ENCODE measurements at places on chromosomes 11 and 22.

DNA sequence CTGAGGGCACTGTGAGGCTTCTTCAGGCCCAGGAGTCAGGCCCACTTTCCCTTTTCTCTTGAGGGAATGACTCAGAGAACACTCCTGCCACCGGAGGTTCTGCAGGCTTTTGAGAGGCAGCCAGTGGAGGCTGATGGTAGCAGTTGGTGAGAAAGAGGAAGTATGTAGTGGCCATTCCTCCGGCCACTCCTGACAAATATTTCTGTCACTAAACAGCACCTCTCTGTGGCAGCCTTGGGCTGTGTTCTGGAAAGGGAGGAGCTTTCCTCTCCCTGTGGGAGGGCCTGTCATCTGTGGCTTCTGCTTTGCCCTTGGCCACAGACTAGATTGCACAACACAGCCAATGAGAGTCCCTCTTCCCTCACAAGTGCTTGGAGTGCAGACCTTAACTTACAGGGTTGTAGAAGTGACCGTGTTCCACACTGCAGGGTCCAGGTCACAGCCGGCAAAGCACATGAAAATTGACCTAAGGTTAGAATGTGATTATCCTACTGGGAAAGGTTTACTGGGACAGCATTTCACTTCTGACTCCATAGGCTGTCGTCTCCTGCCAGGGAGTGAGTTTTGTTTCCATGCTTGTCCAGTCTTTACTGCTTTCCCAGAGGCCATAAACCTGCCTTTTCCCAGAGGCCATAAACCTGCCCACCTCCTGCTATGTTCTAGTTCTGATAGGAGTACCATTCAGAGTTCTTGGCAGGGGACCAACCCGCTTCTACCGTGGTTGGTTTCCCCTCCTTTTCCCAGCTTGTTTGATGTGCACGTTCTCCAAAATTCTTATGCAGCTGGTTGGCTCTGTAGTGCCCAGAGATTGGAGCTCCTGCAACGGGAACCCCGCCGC, 33.3 kb downstream of the MARK2 start:
- H3K27me3 ChIP-seq: no peaks in the 10 kb centered on the region
- peak; percentile 67 for DNase-seq
- H3K4me3 ChIP-seq: peak overlapping the region; percentile 68
- H3K27ac ChIP-seq: peak overlapping the region; percentile 98
- peaks cover 79% of the 10 kb centered on the region for H3K4me1 ChIP-seq

GRCh38 chr11:131253142-131253655, 117.2 kb upstream of the NTM start:
- H3K36me3 ChIP-seq: no peaks in the 10 kb centered on the region
- DNase-seq: no peak
- H3K27me3 ChIP-seq: peaks cover 43% of the 10 kb centered on the region
- peaks cover 47% of the 10 kb centered on the region for H3K4me1 ChIP-seq

- peaks cover 12% of the 10 kb centered on the region for H3K4me1 ChIP-seq
- no peak overlapping the region for H3K27ac ChIP-seq
- peaks cover 25% of the 10 kb centered on the region for H3K27me3 ChIP-seq
Observed at GRCh38 chr22:23035557-23036277, 34.6 kb upstream of the GNAZ start.

DNA sequence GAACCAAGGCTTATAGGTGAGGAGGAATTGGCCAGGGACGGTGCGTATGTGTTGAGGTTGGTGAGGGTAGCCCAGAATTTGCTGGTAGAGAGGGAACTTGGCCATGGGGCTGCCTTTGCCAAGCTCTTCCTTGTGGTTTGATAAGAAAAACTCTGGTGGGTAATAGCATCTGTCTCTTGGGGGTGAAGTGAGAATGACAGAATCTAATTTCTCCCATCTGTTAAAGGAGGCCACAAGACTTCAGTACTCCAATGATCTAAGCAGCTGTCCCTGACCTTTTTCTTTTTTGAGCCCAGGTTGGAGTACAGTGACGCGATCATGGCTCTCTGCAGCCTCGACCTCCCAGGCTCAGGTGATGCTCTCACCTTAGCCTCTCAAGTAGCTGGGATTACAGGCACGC, 36.0 kb upstream of the PICK1 start:
- peak overlapping the region; percentile 87 for H3K27ac ChIP-seq
- DNase-seq: no peak
- H3K27me3 ChIP-seq: peaks cover 18% of the 10 kb centered on the region
- peaks cover 44% of the 10 kb centered on the region for H3K4me1 ChIP-seq
- H3K36me3 ChIP-seq: no peaks in the 10 kb centered on the region

GRCh38 chr11:9313648-9314290, 624 bp downstream of the TMEM41B start:
- no peak for DNase-seq
- peak overlapping the region; percentile 100 for H3K27ac ChIP-seq
- H3K36me3 ChIP-seq: peaks cover 31% of the 10 kb centered on the region

- no peak overlapping the region for H3K27ac ChIP-seq
- H3K36me3 ChIP-seq: no peaks in the 10 kb centered on the region
- H3K4me3 ChIP-seq: no peak overlapping the region
- H3K27me3 ChIP-seq: peaks cover 24% of the 10 kb centered on the region
Observed at GRCh38 chr11:72535194-72535547, 100.8 kb upstream of the CLPB start.

- peaks cover 24% of the 10 kb centered on the region for H3K4me1 ChIP-seq
- H3K27ac ChIP-seq: no peak overlapping the region
- peaks cover 8% of the 10 kb centered on the region for H3K36me3 ChIP-seq
- no peak overlapping the region for H3K4me3 ChIP-seq
Observed at GRCh38 chr11:15750535-15751308, 605.6 kb downstream of the SOX6 start.

GRCh38 chr11:11016068-11016467, 158.2 kb upstream of the ZBED5 start:
- H3K4me3 ChIP-seq: no peak overlapping the region
- no peaks in the 10 kb centered on the region for H3K36me3 ChIP-seq
- H3K27me3 ChIP-seq: peaks cover 13% of the 10 kb centered on the region
- DNase-seq: no peak
- peaks cover 3% of the 10 kb centered on the region for H3K4me1 ChIP-seq
- H3K27ac ChIP-seq: no peak overlapping the region

- H3K27ac ChIP-seq: no peak overlapping the region
- H3K36me3 ChIP-seq: no peaks in the 10 kb centered on the region
- DNase-seq: no peak
- H3K4me3 ChIP-seq: no peak overlapping the region
- H3K4me1 ChIP-seq: peaks cover 5% of the 10 kb centered on the region
Observed at GRCh38 chr22:36736701-36737320, 33.3 kb upstream of the CACNG2 start.

DNA sequence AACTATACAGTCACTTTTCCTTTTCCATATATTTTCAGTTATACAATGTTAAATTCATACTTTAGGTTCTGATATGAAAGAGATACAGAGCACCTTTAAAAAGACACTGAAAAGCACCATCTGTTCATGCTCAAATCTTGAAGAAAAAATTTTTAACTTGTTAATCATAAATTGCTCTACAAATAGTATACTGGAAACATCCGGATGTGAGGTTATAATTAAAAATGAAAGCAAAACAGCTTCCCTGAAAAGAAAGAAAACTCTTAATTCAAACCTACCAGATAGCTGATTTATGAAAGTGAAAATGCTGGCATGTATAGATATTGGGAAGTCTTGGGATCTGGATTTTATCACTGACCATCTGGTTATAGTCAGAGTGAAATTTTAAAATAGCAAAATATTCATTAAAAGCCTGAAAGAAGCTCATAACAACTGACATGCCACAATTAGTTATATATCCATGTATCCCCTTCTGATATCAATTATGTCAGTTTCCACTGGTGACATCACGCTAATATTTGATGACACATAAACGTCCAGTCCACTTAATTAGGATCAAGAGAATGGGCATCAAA, 740.0 kb downstream of the DLG2 start:
- no peak overlapping the region for H3K27ac ChIP-seq
- H3K4me1 ChIP-seq: peaks cover 12% of the 10 kb centered on the region
- no peaks in the 10 kb centered on the region for H3K27me3 ChIP-seq
- H3K36me3 ChIP-seq: no peaks in the 10 kb centered on the region
- no peak overlapping the region for H3K4me3 ChIP-seq

DNA sequence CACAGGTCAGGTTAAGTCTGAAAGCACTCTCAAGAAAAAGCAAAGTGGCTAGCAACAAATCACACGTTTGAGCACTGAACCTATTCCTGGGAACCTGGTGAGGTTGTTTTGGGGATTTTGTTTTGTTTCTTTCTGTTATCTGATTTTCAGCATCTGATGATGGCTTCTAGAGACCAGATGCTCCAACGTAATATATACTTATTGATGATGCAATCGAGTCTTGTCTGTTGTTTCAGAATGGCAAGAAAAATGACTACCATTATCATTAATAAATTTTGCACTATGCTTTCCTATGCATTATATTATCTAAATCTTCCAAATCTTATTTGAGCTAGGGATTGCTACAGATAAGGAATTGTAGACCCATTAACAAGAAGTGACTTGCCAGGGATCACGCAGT, 312.3 kb upstream of the FAT3 start:
- no peak for DNase-seq
- no peak overlapping the region for H3K4me3 ChIP-seq
- no peaks in the 10 kb centered on the region for H3K36me3 ChIP-seq
- H3K27me3 ChIP-seq: peaks cover 3% of the 10 kb centered on the region
- no peak overlapping the region for H3K27ac ChIP-seq

- H3K27ac ChIP-seq: no peak overlapping the region
- H3K27me3 ChIP-seq: peaks cover 6% of the 10 kb centered on the region
- H3K4me3 ChIP-seq: no peak overlapping the region
- no peaks in the 10 kb centered on the region for H3K36me3 ChIP-seq
- H3K4me1 ChIP-seq: no peaks in the 10 kb centered on the region
Observed at GRCh38 chr11:127926721-127927120, 660.6 kb downstream of the ETS1 start.

DNA sequence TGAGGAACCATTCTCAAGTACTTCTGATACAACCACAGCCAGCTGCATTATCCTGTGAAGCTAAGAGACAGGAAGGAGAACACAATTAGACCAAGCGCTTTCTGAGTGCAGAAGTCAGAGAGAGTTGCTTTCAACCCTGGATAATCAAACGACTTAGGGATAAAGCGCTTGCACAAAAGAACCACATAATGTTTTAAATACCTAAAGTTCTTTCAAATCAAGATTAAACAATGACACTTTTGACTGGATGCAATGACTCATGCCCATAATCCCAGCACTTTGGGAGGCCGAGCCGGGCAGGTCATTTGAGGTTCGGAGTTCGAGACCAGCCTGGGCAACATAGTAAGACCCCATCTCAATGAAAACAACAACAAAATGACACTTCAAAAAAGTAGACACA, 145.1 kb downstream of the SWAP70 start:
- H3K4me1 ChIP-seq: peaks cover 7% of the 10 kb centered on the region
- H3K36me3 ChIP-seq: peaks cover 78% of the 10 kb centered on the region
- H3K27ac ChIP-seq: no peak overlapping the region
- no peak for DNase-seq
- no peak overlapping the region for H3K4me3 ChIP-seq
- no peaks in the 10 kb centered on the region for H3K27me3 ChIP-seq

DNA sequence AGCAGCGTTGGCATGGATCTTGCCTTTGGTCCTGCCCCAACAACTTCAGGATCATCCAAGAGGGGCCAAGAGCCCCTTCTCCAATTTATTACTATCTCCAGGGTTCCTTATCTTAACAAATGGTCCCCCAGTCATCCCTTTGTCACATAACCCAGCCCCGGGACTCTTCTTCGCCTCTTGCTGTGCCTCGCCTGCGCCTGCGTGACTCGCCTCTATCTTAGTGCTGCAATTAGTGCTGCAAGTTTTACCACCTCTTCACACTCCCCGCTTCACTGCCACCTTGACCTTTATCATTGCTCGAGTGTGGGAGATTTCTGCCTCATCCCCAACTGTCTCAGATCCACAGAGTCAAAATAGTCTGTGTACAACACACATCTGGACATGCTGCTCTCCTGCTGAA, 4.0 kb upstream of the IGSF22 start:
- H3K4me3 ChIP-seq: no peak overlapping the region
- no peak for DNase-seq

DNA sequence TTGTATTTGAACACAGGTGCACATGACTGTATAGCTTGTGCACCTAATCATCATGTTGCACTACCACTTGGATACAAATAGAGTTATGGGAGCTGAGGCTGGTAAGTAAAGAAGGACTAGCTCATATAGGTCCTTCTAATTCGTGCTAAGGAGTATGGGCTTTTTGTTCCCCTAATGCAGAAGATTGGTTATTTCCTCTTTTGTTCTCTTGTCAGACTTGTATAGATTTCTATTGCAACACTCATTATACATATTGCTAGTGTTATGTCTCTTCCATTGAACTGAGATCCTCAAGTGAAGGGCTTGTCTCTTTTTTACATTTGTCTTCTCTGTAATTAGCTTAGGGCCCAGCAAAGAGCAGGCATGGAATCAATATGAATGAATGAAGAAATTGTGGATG, 54.1 kb upstream of the ARHGAP20 start:
- no peaks in the 10 kb centered on the region for H3K36me3 ChIP-seq
- no peak overlapping the region for H3K27ac ChIP-seq

- no peak overlapping the region for H3K27ac ChIP-seq
- H3K27me3 ChIP-seq: peaks cover 37% of the 10 kb centered on the region
- DNase-seq: no peak
- no peaks in the 10 kb centered on the region for H3K36me3 ChIP-seq
Observed at GRCh38 chr11:76685831-76686230, 15.3 kb upstream of the LRRC32 start.

DNA sequence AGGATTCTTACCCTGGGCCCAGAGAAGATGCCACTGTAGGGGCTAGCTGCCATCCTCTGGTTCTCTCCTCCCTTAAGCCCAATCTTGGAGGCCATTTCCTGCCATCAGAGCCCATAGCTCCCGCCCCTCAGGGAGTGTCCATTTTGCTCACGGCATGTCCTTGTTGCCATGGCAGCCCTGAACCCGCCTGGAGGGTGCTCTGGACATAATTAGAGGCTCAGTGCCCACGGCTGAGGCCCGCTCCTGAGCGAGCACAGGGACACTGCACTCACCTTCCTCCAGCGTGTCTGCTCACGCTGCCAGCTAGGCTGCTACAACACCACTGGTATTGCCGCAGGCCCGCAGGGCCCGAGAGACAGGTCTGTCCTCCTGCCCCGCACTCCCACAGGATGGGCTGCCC, 11.1 kb upstream of the SUSD2 start:
- H3K27me3 ChIP-seq: no peaks in the 10 kb centered on the region
- peaks cover 9% of the 10 kb centered on the region for H3K36me3 ChIP-seq
- no peak overlapping the region for H3K4me3 ChIP-seq
- no peak for DNase-seq
- H3K27ac ChIP-seq: no peak overlapping the region

- no peak overlapping the region for H3K4me3 ChIP-seq
- no peaks in the 10 kb centered on the region for H3K27me3 ChIP-seq
- no peak for DNase-seq
- peaks cover 14% of the 10 kb centered on the region for H3K4me1 ChIP-seq
Observed at GRCh38 chr22:40803321-40803720, 15.8 kb downstream of the SLC25A17 start.

DNA sequence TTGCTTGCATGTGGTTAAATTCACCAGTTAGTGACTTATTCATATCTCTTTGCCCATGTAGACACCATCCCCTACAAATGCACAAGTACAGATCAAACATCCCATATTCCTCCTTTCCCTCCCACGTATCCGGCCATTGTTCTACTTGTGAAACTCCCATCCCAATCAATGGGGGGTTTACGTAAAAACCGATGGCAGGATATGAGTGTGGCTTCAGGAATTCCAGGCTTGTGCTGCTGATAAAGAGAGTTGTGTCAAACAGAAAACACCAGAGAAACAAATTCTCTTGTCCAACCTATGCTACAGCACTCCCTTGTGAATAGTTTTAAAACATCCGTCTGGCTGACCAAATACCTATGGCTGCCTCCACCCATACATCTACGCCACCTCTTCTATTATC, 15.5 kb downstream of the FLI1 start:
- no peak overlapping the region for H3K4me3 ChIP-seq
- H3K27ac ChIP-seq: no peak overlapping the region
- DNase-seq: no peak
- H3K4me1 ChIP-seq: peaks cover 17% of the 10 kb centered on the region

GRCh38 chr11:129314371-129314770, 61.3 kb upstream of the BARX2 start:
- H3K4me3 ChIP-seq: no peak overlapping the region
- peaks cover 11% of the 10 kb centered on the region for H3K27me3 ChIP-seq
- no peak overlapping the region for H3K27ac ChIP-seq
- no peaks in the 10 kb centered on the region for H3K36me3 ChIP-seq

Measured in nephron progenitor cell (in vitro differentiated cells).